Left cardiac atrium (tissue), 4 donors: ENCODE measurements at places on chromosomes 1 and 21. TPM values are rescaled to one million over a fixed set of nuclear protein-coding genes. Genes with fewer than 3 reads are reported as not detected.

- peak; percentile 42 for DNase-seq
These were observed 5.5 kb downstream of the C2CD2 start for GRCh38 chr21:41948078-41948895.

- DNase-seq = no peak
These were observed 272.2 kb downstream of the LMO4 start for GRCh38 chr1:87600854-87601253.

GRCh38 chr1:235857756-235858155, 8.9 kb downstream of the LYST start:
- no peak for DNase-seq

- DNase-seq = no peak
These were observed 6.3 kb downstream of the KLHL21 start for GRCh38 chr1:6596351-6596750.

DNA sequence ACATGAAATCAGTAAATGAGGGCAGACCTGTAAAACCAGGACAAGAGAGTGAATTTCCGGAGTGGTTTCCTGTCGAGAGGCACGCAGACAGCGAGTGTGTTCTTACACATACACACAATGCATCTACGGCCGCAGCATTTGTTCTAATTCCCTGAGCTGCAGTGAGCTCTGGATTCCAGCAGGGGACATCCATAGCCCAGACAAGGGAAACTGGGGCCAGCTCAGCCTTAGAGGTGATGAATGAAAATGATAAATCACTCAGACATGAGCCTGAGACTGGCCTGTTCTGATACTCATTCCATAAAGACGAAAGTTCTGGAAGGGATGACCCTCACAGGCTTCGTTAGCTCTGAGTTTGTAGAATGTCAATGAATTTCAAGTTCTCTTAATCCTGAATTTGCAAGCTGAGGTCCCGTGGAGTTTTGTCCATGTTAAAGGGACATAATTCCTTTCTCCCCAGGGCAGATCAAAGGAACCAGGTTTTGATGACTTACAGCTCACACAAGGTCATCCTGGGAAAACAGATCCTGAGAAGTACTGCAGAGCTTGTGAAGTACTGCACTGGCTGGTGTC, 207.9 kb upstream of the C1orf87 start:
- peak; percentile 65 for DNase-seq

- no peak for DNase-seq
These were observed 101.7 kb upstream of the ETV3 start for GRCh38 chr1:157239936-157240335.

DNA sequence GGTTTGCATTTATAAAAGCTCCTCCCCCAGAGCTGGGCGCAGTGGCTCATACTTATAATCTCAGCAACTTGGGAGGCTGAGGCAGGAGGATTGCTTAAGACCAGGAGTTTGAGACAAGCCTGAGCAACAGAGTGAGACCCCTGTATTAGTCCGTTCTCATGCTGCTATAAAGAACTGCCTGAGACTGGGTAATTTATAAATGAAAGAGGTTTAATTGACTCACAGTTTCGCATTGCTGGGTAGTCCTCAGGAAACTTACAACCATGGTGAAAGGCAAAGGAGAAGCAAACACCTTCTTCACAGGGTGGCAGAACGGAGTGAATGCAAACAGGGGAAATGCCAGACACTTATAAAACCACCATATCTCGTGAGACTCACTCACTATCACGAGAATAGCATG, 52.5 kb downstream of the ZNF684 start:
- DNase-seq = no peak

DNA sequence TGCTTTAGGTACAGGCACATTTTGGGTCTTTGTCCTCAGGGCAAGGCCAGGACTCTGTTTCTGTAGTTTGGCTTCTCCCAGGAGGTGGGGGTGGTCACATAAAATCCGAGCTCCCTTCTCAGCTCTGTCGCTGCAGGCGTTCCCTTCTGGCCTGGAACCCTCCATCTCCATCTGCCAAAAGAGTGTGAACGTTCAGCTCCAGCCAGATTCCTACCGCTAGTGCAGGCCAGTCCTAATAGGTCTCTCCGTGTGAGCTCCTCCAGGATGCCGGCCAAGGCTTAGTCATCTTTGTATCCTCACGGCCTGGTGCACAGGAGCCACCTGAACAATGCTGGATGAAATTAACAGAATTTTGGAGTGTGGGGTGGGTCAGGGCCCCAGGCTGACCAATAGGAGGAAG, 19.9 kb upstream of the KCNA10 start:
- no peak for DNase-seq

The LYPD8 gene
- total RNA-seq = not detected

GRCh38 chr21:45506836-45507522, 35.3 kb downstream of the SLC19A1 start:
- no peak for DNase-seq

- DNase-seq = no peak
These were observed 235.9 kb upstream of the DMRTA2 start for GRCh38 chr1:50659107-50659662.

DNA sequence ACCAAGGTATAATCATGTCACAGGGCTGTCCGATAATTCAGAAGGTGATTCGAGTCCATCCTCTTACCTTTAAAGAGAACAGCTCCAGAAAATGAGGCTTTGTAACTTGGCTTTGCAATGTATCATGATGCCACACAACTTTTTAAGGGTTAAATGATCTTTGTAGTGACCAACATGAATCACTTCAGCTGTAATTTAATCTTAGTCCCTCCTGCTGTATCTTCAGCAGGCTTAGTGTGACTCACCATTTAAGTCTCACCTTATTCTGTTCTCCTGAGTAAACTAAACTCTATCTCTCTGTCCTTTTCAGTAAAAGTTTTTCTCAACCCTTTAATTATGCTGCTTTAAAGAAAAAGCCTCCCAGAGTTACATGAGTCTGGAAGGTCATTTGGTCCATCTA, 1.9 kb upstream of the HIVEP3 start:
- DNase-seq = no peak

- no peak for DNase-seq
These were observed 3.9 kb upstream of the TMPRSS2 start for GRCh38 chr21:41511858-41512257.

The CDCA8 gene
- 0.24 TPM for total RNA-seq

DNA sequence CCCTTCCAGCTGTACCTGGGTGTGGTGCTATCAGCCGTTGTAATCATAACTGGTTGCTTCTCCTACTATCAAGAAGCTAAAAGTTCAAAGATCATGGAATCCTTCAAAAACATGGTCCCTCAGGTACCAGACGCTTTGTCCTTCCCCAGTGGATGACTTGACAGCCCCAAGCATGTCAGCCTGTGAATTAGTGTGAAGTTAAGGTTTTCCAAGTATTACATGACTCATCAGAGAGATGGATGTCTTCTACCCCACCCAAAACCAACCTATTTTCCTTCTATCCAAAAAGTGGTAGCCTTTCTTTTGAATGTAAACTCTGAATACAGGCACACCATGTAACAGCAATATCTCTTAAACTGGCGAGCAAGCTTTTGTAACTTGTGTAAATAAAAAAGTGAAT, 15.1 kb downstream of the ATP1A1 start:
- DNase-seq = no peak

DNA sequence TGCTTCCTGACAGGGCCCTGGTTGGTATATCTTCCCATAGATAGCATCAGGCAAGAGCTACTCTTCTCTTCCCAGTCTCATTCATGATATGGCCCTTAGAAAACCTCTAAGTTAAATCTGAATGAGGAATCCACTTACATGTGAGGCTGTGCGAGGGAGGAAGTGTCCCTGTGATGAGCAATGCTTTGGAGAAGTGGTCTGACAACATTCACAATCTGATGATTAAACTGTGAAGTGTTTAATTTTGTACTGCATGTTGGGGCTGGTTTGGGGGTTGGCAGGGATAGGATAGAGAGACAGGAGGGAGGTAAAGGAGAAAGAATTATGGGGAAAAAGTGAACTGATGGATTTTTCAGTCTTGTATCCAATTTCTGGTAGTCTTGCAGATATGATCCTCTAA, 421.2 kb upstream of the DAB1 start:
- DNase-seq = no peak

DNA sequence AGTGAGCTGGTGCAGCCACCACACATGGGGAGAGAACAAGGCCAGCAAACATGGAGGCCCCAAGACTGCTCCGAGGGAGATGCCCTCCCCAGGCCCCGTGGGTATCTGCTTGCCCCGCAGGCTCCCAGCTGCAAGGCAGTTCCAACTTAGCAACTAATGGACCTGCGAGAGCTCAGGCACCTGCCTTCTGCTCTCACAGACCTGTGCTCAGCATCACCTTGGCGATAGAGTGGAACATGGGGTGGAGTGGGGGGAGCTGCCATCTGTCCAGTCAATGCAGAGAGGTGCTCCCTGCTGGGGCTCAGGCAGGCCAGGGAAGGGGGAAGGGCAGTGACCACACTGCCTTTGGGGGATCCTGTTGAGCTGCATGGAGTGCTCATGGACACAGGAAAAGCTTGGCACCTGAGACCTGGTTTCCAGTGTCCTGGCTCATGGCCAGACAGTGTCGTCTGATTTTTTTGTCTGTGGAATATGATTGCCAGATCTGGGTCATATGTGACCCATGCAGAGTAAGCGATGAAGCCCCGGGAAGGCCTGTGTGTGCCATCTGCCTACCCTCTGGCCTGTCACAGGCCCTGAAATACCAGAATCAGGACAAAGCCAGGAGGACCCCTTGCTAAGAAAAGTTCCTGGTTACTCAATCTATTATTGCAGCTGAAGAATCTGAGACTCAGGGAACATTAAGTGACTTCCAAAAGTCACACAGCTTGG, 39.9 kb upstream of the TENT5C start:
- no peak for DNase-seq

- no peak for DNase-seq
These were observed 44.3 kb downstream of the ZNF644 start for GRCh38 chr1:90977522-90977921.

The S100A1 gene
- 1,508 TPM for total RNA-seq

The SIKE1 gene
- 33.2 TPM for total RNA-seq

- no peak for DNase-seq
These were observed 187.1 kb downstream of the GRIK3 start for GRCh38 chr1:36847186-36847585.

- DNase-seq = no peak
These were observed 1.4 kb downstream of the ACOT7 start for GRCh38 chr1:6391951-6392808.

DNA sequence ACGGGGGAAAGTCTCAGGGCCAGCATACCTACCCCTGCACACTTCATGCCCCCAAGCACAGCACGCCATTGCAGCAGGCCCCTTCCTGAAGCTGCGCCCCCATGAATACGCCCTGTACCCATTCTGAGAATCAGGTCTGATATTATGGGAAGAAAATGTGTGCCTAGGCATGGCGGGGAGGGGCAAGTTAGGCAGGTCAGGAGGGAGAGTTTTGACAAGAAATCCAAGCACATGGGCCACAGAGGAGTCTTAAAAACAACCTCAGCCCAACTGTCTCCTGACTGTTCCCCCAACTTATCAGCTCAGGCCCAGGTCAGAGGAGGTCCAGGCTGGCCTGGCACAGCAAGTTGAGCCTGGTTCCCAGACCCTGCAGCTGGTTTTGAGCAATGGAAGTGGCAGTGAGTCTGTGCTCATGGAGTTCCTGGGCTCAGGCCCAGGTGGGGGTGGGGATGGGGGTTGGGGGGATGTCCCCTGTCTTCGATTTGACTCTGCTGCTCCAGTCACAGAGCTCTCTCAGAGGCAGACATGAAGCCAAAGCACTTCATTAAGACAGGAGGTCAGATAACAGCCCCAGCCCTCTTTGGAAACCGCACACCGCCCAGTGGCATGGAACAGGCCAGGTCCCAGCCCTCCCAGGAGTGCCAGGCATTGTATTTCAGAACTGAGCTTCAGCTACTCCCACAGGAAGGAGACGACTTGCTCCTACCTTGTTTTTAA, 20.6 kb upstream of the BCAR3 start:
- DNase-seq = peak; percentile 61

The VTCN1 gene
- total RNA-seq = not detected

DNA sequence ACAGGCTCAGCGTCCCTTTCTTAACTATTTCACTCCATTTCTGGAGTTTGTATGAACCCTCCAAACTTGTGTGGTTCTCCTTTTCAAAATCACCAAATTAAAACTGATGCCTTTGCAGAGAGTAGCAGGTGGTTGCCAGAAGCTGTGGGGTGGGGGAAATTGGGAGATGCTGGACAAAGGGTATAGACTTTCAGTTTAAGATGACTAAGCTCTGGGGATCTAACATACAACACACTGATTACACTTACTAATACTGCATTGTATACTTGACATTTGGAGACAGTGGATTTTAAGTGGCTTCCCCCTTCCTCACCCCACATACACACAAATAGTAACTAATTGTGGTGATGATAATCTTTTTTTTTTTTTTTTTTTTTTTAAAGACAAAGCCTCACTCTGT, 11.1 kb upstream of the SCYL3 start:
- DNase-seq = no peak

GRCh38 chr1:71835442-71835813, 446.9 kb downstream of the NEGR1 start:
- no peak for DNase-seq

The PYCR2 gene
- 58.0 TPM for total RNA-seq

- DNase-seq = peak; percentile 80
These were observed 22.8 kb downstream of the DHRS3 start for GRCh38 chr1:12594966-12595756.

DNA sequence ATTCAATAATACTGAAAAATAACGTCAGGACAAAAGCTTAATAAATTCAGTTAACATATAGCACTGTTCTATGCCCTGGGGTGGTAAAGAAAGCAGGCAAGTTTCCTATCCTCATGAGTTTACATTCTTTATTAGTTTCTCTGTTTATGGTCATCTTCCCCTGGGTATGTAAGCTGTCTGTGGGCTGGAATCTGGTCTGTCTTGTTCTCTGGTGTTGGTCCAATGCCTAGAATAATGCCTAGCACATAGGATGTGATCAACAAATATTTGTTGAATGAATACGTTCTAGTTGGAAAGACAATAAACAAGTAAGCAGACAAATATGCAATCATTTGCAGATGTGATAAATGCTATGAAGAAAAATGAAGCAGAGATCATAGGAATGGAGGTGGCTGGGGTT, 7.2 kb upstream of the IGSF3 start:
- DNase-seq = no peak

DNA sequence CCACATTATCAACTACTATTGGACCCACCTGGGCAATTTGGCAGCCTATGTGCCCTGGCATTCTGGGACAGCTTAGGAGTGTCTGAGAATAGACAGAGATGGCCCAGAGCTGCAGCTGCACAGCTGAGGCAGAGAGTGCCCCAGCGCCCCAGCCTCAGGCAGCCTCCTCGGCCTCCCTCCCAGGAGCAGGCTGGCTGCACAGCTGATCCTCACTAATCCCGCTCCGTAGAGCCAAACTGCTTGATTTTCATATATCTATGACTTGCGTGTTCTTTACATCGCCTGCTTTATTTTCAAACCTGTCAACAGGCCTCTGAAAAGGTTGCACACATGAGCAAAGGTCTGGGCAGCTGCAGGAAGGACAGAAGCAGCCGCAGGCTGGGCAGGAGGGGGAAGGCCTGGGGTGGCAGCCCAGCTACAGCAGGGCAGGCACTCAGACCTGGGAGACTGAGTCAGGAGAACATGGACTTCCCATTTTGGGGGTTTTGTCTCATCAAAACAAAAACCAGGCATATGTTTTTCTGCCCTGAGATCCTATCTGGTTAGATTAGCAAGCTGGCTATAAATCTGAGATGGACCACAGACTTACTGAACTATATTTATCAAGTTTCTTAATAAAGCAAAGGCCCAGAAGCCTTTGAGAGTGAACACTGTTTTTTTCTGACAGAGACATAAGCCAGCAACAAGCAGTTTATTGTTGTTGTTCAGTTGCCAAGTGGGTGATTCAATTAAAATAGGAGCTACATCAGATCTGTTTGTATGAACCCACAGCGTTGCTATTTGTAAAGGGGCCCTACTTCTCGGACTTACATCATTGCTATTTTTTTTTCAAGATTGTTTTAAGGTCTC, 301.8 kb upstream of the DUSP10 start:
- no peak for DNase-seq
